Glomerular endothelial cell (primary cell): ENCODE measurements at places on chromosomes 3 and 15.

DNA sequence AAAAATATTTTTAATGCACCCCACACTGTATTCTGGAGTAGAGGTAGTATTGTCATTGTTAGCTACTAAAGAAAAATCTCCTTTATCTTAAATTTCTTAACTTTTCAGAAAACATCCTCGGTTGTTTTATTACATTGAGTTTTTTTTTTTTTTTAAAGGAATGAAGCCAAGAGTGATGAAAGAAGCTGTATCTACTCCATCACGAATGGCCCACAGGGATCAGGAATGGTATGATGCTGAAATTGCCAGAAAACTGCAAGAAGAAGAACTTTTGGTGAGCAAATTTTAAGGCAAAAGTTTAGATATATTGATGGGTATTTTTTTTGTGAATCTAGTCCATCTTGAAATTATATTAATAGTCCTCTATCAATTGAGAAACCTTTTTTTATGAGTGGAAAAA is 49.7 kb upstream of the UTS2B start:
- DNase-seq = no peak

DNA sequence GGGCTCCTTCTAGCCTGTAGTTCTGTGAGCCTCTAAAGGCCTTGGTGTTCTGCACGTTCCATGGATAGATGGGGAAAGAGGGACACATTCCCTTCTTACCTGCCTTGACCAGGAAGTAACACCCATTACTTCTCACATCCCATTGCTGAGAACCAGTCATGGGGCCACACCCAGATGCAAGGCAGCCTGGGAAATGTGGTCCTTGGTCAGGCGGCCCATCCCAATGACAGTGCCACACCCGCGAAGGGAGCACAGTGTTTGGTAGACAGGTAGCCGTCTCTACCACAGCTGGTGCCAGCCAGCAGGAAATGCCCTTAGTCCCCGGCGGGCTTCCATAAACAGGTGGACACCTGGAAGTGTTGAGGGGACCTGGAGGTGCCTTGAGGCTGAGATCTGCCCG is 23.2 kb upstream of the LCTL start:
- no peak for DNase-seq

GRCh38 chr3:106750092-106750491 is 627.1 kb upstream of the CCDC54 start:
- no peak for DNase-seq

DNA sequence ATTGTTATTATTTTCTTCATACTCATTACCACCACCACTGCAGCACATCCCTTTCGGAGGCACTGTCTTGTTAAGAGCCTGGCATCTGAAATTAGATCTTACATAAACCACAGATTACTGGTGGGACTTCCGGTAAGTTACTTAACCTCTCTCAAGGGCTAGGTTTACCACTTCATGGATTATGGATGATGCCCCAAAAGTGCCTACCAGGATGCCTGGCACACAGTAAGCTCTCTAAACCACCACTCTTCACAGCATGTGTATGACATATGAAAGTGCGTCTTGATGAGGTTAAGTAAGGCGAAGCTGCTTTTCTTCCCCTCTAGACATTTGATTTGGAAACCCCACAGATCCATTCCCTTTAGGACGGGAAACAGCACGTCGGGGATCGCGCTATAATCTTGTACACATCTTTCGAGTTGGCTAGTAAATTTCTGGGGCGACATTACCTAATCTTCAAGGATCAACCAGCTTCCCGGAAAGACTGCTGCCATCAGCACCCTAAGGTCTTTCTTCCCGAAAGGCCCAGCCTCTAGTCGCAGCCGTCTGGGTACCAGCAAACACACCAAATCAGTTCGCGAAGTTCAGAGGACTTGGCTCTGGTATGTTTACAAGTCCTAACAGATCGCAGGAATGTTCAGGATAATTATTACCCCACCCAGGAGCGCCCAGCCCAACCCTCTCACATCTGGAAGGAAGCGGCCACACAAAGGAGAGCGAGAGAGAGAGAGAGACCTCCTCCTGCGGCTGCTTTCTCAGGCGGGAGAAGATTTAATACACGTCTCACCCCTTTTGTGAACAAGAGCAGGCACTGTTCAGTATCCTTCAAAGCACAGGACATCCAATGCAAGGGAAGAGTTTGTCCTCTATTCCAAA is 155.1 kb upstream of the FRMD4B start:
- DNase-seq = no peak

DNA sequence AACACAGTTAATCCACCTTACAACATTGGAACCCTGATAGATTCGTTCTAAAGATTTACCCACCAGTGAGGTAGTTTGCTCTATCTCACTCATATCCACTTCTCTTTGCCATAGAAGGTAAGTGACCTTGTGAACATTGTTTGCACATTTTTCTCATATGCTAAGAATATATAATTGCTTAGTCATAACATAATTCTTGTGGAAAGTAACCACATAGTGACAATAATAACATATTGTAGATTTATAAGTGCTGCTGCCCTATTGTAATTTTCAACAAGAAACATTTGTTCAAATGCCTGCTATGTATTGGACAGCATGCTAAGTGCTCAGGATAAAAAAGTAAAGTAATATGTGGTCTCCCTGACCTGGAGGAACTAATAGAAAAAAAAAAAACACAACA is 554.2 kb upstream of the KCNMB2 start:
- DNase-seq = peak; percentile 7

DNA sequence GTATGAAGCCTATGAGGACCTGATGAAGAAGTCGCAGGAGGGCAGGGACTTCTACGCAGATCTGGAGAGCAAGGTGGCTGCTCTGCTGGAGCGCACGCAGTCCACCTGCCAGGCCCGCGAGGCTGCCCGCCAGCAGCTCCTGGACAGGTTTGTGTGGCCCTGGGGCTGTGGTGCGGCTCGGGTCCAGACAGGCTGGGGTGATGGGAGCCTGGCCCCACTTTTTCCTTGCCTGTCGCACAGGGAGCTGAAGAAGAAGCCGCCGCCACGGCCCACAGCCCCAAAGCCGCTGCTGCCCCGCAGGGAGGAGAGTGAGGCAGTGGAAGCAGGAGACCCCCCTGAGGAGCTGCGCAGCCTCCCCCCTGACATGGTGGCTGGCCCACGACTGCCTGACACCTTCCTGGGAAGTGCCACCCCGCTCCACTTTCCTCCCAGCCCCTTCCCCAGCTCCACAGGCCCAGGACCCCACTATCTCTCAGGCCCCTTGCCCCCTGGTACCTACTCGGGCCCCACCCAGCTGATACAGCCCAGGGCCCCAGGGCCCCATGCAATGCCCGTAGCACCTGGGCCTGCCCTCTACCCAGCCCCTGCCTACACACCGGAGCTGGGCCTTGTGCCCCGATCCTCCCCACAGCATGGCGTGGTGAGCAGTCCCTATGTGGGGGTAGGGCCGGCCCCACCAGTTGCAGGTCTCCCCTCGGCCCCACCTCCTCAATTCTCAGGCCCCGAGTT is 29.0 kb downstream of the PTPN23 start:
- no peak for DNase-seq

DNA sequence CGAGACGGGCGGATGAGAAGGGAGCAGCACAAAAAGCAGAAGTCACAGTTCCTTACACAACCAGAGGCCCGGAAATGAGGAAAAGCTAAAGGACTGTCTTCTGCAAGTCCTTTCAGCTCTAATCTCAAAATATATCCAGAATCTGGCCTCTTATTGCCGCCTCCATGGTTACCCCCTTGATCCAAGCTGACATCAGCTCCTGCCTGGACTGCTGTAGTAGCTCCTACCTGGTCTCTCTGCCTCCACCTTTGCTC is 324.0 kb upstream of the ROPN1 start:
- no peak for DNase-seq

DNA sequence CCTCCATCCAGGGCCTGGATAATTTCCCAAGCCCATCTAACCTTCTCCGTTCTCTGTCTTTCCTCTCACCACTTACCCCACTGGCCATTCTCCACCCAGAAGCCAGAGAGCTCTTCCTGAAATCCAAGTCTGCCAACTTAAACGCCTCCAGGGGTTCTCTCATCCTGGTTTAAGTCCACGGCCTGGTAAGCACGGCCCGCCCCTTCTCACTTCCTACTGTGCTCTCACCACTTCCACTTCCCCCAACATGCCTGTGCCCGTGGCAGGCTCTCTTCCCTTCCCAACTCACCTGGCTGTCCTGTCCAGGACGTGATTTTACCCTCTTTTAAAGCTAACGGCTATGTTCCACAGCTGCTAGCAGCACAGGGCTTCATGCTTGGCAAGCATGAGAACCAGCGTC is 1.7 kb upstream of the CX3CR1 start:
- DNase-seq = no peak

- no peak for DNase-seq
Measured at GRCh38 chr3:47016086-47016933, 36.8 kb downstream of the NBEAL2 start.

GRCh38 chr3:132231633-132232032 is 85.6 kb upstream of the ACP3 start:
- DNase-seq = no peak

DNA sequence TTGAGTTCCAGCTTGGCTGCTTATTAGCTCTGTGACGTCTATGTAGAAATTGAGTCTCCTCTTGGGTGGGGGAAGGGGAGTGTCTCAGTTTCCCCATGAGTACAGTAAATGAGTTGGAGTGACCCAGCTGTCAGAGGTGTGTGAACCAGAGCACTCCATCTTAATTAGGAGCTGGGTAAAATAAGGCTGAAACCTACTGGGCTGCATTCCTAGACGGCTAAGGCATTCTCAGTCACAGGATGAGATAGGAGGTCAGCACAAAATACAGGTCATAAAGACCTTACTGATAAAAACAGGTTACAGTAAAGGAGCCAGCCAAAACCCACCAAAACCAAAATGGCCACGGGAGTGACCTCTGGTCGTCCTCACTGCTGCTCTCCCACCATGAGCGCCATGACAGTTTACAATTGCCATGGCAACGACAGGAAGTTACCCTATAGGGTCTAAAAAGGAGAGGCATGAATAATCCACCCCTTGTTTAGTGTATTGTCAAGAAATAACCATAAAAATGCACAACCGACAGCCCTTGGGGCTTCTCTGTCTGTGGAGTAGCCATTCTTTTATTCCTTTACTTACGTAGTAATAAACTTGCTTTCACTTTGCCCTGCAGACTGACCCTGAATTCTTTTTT is 222.4 kb downstream of the CACNA2D3 start:
- DNase-seq = no peak

GRCh38 chr3:13022348-13023234 is 50.6 kb downstream of the IQSEC1 start:
- no peak for DNase-seq
